ENCODE measurements at places on chromosomes 6 and 20.

DNA sequence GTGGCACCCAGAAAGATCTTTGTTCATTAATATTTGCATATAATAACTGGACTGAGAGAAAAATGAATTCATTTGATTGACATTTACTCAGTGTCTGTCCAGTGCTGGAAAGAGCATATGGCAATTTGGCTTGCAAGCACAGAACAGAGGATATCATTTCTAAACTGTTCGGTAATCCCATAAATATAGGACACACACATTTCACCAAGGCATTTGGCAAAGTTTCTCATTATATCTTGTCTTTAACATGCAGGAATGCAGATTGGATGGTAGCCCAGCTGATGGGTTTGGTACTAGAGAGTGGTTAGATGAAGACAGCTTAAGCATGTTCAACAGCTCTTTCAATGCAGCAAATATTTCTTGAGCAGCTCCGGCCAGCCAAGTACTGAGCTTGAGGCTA is 259.2 kb downstream of the PRKN start:
- no peak for DNase-seq

- no peak for DNase-seq
Observed at GRCh38 chr6:127952176-127952575, 51.3 kb upstream of the THEMIS start.

DNA sequence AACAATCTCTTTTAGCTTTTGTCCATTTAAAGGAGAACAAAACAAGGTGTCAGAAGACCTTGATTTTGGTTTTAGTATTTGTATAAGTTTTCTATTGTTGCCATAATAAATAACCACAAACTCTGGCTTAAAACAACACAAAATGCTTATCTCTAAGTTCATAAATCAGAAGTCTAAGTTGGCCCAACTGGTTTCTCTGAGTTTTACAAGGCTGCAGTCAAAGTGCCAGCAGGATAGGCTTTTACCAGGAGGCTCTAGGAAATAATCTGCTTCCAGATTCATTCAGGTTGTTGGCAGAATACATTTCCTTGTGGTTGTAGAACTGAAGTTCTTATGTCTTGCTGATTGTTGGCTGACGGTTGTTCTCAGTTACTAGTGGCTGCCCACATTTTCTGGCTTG is 147.2 kb upstream of the HMGCLL1 start:
- no peak for DNase-seq

- no peak for DNase-seq
Observed at GRCh38 chr6:168018664-168019063, 21.2 kb downstream of the KIF25 start.

DNA sequence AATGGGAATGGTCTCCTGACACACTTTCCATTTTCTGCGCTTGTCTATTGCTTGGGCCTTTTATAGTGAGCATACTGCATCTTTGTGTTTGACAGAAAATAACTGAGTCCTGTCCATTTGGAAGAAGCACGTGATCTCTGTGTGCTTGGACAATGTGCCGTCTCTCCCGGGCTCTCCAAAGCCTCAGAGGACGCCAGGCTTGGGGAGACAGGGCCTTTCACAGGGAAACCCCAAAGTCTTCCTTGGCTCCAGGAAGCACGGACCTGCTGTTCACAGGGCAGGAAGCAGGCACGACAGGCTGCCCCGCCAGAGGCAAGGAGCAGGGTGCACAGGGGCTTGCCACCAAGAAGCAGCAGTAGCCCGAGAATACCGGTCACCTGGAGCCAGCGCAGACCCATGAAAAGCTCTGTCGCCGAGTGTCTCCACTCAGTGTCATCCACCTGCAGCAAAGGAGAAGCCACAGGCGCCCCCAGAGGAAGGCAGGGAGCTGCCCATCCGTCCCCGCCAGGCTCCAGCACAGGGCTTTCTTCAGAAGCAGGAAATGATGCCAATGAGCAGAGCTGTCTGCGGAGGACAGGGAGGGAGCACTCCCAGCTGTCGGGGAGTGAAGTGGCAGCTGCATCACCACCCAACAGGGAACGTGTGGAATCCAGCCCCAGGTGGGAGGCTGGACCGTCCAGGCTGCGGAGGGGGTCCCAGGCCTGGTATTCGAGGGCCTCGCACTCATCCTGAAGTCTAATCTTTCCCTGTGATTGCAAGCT is 135.1 kb downstream of the AGPAT4 start:
- no peak for DNase-seq

DNA sequence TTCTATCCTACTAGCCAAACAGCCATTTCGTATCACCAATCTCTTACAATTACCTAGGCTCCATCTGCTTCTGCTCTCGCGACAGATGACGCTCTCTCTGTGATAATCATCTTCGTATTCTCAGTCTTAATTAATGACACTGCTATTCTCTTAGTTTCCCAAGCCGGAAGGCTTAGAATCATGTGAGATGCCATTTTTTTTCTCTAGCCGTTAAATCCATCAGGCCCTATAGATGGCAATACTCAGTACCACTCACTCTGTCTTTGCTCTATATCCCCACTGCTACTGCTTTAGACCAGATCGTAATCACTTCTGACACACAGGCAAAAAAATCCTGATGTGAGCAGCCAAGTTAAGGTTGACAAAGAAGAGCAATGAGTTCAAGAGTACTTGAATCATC is 2.1 kb upstream of the THEMIS start:
- no peak for DNase-seq

DNA sequence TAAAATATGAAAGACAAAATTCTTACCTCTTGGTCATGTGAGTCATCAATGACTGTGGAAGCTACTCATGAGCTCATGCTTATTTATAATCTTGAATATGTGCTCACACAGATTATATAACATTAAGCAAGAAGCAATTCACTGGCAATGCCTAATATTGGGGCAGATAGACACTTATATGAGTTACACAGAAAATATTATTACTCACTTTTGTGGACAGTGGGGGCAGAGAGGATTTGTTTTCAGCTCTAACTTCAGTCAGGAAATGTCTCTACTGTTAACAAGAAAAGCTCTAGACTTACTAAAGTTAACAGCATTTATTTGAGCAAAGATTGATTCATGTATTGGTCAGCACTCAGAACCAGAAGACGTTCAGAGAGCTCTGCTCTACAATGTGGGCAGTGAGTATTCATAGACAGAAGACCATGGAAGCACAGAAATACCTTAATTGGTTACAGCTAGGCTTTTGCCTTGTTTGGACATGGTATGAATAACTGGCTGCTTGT is 85.8 kb upstream of the AHI1 start:
- no peak for DNase-seq

DNA sequence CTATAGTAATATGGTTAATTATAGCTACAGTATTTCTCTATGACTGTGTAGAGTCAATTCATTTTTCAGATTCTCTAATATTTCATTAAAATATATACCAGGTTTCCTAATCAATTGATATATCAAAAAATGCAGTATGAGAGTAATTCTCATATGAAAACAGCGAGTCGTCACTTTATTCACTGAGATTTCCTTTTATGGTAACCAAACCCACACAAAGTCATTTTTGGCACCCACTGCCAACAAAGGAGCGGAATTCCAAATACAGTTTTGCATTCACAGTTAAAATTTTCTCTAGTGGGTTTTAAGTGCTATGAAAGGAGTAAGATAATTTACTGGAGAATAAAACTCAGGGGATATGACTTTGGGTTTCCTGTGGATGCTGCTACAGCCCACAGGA is 163.8 kb downstream of the HIVEP2 start:
- no peak for DNase-seq

GRCh38 chr6:136501096-136501495 is 49.1 kb downstream of the MAP7 start:
- DNase-seq = no peak

- DNase-seq = peak; percentile 53
Observed at GRCh38 chr20:38804682-38805501, 605 bp upstream of the PPP1R16B start.

DNA sequence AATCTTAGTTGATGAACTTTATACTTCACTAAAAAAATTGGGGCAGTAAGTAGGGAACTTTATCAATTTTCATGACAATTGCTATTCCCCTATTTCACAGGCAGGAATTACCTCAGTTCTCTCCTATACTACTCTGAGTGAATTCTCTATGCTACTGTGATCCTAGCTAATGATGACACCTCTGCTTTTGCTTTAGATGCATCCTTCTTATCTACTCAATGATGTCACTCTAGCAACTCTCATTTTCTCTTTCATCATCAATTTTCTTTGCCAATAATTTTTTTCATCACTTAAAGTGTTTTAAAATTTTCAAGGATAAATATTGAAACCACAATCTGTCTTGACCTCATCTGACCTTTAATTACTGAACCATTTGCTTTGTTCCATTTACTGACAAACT is 8.1 kb downstream of the DEFB114 start:
- DNase-seq = no peak

DNA sequence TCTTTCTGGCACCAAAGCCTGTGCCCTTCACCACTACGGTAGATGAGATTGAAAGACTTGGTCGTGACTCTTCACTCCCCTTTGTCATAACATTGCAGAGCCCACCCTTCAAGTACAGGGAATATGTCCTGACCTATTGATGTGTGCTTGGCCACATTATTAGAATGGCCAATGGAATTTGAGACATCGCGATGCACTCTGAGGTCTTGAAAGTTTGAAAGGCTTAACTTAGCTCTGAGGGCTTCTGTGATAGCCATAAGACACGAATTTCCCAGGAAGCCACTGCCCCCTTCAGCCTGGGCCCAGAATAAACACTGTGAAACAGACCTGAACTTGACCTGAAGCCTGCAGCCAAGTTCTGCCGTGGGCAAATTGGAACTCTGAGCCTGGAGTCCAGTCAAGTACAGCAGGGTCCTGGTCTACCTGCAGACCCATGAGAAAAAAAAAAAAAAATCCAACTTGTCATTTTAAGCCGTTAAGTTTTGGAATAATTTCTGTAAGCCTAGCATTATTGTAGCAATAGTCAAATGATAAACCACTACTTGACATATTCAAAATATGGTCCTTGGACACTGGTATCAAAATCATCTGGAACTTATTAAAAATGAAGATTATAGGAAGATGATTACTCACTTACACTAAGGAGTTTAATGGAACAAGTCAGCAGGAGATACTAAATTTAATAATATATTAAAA is 36.9 kb upstream of the TRAF3IP2 start:
- no peak for DNase-seq

DNA sequence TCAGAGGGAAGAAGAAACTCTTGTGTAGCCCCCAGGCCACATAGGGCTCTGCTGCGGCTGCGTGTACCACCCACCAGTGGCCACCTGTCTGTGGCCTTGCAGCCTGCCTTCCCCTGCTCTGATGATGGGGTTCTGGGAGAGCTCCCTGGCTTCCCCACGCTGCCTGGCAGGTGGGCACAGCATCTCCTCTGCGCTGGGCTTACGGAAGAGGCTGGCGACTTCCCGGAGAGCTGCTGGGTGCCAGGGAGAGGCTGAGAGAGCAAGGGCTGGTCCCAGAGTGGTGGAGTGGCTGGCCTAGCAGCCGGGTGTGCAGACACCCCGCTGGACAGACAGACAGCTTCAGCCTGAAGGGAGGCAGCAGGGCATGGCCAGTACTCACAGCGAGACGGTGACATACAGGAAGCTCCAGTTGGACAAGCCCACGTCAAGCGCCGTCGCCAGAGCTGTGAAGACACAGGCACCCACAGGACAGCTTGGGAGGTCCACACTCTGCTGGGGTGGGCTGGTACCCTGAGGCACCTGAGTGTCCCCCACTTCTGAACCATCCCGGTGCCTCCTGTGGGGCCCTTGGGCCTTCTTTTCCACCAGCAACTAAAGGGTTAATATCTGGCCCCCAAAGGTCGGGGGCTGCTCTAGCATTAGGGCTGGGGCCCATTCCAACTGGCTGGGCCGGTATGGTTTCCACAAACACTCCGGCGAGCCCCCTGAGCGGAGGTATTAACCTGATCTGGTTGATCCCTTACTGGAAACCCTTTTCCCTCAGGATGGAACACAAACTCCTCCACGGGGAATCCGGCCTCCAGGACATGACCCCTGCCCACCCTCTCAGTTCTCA is 48.1 kb upstream of the CDH22 start:
- DNase-seq = no peak

DNA sequence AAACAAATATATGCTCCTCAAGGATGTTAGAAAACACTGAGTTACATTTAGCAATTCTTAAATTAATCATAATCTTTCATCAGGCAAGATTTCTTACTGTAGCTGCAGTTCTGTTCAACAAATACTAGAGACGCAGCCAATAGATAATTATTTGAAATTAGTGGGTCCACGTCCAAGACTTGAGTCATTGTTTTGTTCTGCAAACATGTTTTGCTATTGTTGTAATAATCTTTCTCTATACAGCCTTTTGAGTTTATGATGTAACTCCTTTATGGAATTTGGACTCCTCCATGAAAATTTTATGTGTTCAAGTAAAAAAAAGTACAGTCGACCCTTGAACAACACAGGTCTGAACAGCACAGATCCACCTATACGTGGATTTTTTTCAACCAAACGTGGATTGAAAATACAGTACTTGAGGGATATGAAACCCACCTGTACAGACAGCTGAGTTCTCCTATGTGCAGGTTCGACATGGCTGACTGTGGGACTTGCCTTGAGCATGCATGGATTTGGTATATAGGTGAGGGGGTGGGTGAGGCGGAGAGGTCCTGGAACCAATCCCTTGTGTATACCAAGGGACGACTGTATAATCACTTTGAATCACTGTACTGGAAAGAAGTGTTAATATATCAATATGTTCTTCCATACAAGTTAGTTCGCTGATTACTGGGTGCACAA is 41.3 kb upstream of the SLC22A16 start:
- no peak for DNase-seq

- no peak for DNase-seq
Observed at GRCh38 chr20:54514028-54514607, 38.7 kb downstream of the DOK5 start.

GRCh38 chr6:105178110-105178509 is 1.7 kb downstream of the POPDC3 start:
- no peak for DNase-seq

DNA sequence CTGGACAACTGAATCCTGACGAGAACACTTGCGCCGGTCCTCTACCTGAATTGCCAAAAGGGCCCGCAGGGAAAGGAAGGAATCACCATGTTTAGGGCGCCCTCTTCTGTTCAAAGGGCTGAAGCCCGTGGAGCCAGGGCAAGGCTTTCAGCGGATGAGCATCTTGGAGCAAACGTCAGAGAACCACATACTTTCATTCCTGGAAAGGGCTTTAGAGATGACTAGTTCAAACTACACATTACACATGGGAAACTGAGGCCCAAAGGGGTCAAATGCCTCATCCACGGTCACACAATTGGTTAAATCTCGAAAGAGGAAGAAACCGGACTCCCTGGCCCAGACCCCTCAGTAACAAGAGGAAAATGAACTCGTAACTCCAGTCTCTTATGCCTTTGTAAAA is 11.5 kb upstream of the ZNF133 start:
- DNase-seq = no peak

GRCh38 chr6:28812778-28813569 is 110.8 kb downstream of the TRIM27 start:
- DNase-seq = no peak

DNA sequence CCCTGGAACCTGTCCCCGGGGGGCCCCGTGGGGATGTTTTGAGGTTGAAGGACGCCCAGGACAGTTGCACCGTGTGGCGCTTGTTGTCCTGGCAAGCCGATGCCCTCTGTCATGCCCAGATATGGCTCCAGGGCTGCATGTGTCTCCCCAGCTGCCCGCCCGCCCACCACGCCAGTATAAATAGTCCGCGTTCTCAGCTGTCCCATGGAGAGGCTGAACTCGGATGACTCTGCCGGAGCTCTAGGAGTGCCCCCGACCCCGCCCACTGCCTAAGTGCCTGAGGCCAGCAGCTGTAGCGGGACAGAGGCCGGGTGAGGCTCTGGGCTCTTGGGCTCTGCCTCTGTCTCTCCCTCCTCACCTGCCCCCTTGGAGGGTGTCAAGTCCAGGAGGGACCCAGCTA is 83.0 kb upstream of the GATA5 start:
- DNase-seq = no peak

Measured in stimulated activated CD8-positive, alpha-beta memory T cell treated with anti-CD3 and anti-CD28 coated beads, Interleukin-7, amount 100 ng/mL, for 1 hour (primary cell).